ENCODE measurements at places on chromosomes 5 and 9. TPM values are rescaled to one million over a fixed set of nuclear protein-coding genes. Genes with fewer than 3 reads are reported as not detected.
A peak's percentile ranks its signal among the peaks of the same experiment; 100 is the strongest.

- DNase-seq, result no peak
Measured at GRCh38 chr9:76575761-76576160, 116.8 kb downstream of the GCNT1 start.

GRCh38 chr5:178548746-178549145 lies 41.4 kb downstream of the COL23A1 start:
- no peak for DNase-seq

- DNase-seq, result no peak
Measured at GRCh38 chr5:154221371-154221896, 30.9 kb downstream of the GALNT10 start.

GRCh38 chr9:130327070-130327780 lies 61.7 kb downstream of the HMCN2 start:
- DNase-seq, result no peak

DNA sequence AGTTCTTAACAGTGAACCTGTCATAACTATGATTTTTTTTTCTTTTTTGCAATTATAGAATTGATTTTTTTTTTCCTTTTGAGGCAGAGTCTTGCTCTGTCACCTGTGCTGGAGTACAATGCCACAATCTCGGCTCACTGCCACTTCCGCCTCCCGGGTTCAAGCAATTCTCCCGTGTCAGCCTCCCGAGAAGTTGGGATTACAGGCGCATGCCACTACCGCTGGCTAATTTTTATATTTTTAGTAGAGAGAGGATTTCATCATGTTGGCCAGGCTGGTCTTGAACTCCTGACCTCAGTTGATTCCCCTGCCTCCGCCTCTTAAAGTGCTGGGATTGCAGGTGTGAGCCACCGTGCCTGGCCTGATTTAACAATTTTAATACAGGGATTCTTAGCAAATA lies 21.4 kb downstream of the UGCG start:
- no peak for DNase-seq

DNA sequence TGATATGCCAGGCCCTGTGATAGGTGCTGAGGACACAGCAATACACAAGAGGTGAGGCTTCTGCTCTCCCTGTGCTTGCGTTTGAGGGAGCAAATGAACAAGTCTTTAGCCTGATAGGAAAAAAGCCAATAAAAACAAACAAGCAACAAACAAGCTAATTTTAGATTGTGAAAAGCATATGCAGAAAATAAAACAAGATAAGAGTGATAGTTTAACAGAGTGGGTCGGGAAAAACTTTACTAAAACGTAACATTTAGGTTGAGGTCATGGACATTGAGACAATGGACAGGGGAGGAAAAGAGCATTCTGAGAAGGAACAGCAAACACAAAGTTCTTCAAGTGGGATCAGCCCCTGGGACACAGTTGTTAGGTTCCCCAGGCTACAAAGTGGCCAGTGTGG lies 4.3 kb downstream of the SMIM3 start:
- no peak for DNase-seq

DNA sequence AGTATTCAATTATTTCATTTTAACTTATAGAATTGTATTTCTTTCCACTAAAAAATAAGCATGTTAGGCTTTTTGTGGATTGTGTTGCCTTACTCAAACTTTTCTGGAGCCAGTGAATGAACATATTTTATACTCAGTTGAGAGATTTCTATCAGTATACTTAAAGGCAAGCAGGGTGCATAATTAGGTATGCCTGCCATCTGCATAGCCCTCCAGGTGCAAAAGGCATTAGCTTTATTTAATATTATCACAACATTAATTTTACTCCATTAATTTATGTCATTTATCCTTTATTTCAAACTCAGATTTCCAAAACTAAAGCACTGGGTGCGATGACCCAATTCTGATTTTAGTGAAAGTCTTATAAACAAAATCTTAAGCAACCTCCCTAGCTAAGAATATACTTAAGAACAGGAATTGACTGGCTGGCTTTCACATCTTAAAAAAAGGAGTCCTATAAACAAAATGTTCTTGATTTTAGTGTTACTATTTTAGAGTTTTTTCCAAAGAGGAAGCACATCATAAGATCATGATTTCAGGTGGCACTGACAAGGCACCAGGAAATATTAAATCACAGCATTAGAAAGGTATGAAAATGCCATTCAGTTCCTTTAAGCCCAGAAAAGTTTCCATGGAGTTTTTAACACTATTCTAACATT lies 178.4 kb downstream of the MPDZ start:
- DNase-seq, result no peak

DNA sequence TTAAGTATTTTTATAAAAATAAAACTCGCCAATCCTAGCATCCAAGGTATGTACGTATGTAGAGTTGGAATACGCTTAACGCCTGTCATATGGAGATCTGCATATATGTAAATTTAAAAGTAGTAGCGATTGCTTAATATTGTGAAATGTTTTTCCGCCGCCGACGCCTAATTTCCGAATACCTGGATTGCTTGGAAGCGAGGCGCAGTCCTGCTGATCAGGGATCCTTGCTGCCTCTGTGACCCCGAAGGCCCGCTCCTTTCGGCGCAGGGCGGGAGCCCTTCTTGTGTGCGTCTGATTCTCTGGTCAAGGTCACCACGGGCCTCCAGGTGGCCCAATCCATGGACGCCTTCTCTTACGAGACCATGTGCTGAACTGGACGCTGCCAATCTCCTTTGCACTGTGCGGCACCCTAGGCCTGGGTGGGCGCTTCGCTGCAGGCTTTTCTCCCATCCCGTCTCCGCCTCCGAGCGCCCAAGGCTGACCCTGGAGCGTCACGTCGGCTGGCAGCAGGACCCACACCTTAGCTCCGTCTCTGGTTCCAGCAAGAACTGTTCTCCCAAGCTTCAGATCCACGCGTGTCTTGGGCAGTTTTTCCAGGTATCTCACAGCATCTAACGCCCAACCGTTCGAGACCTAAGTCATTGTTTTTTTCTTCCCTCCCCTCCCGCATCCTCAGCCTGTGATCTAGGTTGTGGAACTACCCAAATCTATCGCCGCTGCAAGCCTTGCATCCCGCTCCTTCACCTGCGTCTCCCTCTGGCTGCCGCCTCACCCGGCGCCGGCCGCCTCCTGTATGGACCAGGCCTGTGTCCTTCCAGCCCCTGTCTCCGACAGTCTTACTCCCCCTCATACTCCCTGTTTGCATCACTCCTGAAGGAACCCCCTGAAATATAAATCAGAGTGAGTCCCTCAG lies 3.6 kb upstream of the TRIM41 start:
- no peak for DNase-seq

GRCh38 chr5:21225223-21226064 lies 1237.4 kb upstream of the CDH18 start:
- no peak for DNase-seq

GRCh38 chr5:31235381-31235780 lies 41.9 kb downstream of the CDH6 start:
- DNase-seq, result no peak

DNA sequence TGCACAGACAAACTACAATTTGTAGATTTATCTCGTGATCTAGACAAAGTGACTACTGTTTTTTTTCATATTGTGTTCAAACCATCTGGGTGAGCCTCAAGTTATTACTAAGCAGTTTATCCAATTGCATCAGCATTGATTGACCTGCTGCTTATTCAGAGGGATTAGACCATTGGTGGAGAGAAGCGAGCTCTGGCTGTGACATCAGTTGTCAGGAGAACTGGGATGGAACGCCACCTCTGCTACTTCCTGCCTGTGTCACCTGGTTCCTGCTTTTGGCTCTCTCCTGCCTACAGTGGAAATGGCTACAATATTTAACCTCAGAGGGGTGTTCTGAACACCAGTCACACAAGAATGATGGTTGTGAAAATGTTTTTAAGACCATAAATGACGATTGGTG lies 12.1 kb downstream of the NR4A3 start:
- no peak for DNase-seq

DNA sequence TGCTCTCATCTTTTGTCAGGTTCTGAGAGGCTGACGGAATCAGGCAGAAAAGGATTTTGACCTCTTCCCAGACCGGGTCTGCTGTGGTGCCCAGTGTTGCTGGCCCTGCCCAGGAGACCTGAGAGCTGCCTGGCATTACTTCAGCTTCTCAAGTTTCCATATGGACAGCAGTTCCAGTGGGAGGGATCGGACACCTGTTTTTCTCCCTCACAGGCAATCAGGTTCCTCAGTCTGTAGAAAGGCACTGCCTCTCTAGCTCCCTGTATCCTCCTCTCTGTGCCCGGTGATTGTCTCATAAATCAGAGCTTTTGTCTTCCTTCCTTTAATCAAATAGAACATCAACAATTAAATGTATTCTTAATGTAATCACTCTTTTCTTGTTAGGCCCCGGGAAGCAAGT lies 198.7 kb downstream of the SEMA6A start:
- no peak for DNase-seq

DNA sequence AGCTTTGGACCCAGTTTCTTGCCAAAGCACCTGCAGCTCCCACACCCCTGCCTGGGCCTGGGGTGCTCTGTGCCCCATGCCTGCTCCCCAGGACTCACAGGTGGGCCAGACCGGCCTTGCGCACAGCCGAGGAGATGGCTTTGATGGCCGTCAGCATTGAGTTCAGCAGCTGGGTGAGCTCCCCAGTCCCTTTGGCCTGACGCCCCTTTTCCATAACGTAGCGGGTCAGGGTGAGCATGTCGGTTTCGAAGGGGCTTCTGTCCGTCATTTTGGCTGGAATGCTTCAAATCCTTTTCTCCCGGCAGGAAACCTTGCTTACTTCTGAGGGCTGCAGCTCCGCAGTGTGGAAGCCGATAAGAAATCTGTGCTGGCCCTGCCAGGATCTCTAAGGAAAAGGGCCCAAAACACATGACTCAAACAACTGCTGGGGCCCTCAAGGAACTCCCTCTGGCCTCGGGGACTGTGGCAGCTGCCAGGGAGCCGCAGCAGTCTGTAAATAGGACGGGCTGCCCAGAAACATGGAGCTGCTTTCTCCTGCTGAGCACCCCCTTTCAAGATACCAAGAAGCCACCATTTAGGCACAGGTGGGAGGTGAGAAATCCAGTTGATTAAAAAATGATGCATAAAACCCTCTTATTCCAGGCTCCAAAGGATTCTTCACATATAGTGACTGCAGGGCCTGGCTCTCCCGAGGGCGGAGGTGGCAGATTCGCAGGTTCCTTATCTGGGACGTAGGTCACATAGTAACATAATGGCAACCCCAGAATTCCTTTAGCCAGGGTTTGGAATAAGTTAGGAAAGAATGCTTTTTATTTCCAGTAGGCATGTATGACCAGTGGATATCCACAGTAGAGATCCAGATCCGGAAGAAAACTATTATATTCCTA lies at the start of gene FBP2:
TSS of gene FBP2 (minus strand) at position 366 of the 887 bp plus-strand sequence. CDS start at position 268, 98 bp downstream.
- DNase-seq, result no peak

DNA sequence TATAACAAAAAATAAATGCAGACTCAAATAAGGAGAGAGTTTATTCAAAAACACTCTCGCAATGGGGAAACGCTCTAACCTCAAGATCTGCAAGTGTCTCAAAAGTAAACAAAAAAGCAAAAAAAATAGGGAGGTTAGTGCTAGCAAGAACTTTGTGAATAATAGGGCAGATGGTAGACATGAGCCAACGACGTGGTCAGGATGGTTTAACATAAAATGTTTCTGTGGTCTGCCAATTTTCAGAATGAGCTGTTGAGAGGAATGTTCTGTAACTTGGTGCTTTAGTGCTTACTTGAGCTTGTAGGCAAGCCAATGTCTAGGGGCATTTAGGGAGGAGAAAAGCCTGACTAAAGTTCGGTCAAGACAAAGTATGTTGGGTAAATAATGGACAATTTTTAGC lies 1813.9 kb upstream of the CDH6 start:
- DNase-seq, result no peak

- no peak for DNase-seq
Measured at GRCh38 chr9:117616431-117616831, 87.8 kb upstream of the TLR4 start.

DNA sequence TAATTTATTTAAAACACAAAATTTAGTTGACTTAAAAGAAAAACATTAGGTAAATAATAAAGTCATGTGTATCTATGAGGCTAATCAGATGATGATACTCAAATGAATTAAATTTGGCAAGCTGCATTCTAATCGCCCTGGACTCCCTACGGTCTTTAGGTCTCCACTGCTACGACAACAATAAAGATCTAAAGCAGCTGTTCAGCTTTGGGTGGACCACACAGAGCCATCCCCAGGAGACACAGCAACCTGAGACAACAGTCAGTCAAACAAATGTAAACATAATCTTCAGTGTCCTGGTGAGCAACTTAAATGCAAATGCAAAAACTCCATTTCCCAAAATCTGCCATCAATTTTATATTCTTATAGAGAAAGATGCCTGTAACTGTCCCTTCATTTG lies 65.5 kb downstream of the MCTP1 start:
- no peak for DNase-seq

- no peak for DNase-seq
Measured at GRCh38 chr9:9949978-9950377, 662.8 kb downstream of the PTPRD start.

DNA sequence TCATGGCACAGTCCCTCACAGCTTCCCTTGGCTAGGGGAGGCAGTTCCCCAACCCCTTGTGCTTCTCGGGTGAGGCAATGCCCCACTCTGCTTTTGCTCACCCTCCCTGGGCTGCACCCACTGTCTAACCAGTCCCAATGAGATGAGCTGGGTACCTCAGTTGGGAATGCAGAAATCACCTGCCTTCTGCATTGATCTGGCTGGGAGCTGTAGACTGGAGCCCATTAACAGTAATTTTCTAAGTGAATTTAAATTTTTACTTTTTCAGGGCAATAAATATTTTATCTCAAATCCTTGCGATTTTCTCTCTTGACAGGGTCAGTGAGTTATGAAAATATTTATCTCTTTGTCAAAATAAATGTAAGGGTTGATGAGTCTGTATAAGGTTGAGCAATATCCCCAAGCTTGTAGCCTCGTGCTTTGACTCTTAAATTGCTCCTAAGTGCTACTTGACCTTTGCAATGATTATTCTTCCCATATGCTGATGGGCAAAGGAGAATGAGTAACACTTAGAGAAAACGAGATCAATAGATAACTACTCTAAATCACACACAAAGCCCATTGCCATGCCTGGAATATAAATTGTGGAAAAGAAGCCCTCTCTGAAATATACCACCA lies 82.1 kb upstream of the MOCS2 start:
- no peak for DNase-seq

DNA sequence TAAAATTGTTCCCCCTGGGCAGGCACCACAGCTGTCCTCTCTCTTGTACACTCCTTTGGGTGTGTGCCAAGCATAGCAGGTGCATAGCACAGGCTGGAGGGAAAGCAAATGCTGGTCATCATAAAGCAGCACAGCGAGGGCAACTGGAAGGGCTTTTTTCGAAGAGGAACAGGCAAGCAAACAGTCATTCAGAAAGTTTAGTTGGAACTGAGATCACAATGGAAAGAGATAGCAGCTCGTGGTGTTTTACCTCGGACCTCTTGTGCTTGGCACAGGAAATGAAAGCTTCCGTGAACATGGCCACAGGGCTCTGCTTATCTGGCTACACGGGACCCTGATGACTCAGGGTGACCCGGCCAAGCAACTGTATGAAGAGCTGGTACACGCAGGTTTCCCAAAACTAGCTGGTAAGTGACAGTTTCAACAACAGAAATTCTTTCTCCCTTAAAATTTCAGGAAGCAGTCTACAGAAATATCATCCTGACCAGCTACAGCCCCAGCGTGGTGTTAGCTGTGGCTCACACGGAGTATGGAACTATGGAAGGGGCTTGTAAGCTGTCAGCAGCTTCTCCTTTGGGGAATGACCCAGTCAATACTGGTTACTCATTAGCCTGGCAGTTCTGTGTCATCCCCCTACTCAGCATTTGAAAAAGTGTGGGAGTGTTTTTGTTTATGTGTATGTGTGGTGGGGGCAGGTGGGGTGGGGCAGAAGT lies 48.1 kb downstream of the POC5 start:
- peak; percentile 50 for DNase-seq

ZCCHC7 gene
- total RNA-seq, result 33.5 TPM

GABRA6 gene
- not detected for total RNA-seq

GPR150 gene
- total RNA-seq, result 1.2 TPM

SLC25A48 gene
- not detected for total RNA-seq

CATSPER3 gene
- 0.40 TPM for total RNA-seq
